GM23338 (cell line): ENCODE measurements at places on chromosomes 2 and 18. TPM values are rescaled to one million over a fixed set of nuclear protein-coding genes. Genes with fewer than 3 reads are reported as not detected.

SLC9A4 gene
- not detected in 2 replicates for polyA plus RNA-seq

PRPF40A gene
- 194 and 254 TPM in 2 replicates for polyA plus RNA-seq

LRRC30 gene
- not detected in 2 replicates for polyA plus RNA-seq

RUFY4 gene
- polyA plus RNA-seq = 0.27 and 0.89 TPM in 2 replicates

KRTCAP3 gene
- polyA plus RNA-seq = 51.2 and 52.4 TPM in 2 replicates

ACTR1B gene
- 27.2 and 27.4 TPM in 2 replicates for polyA plus RNA-seq

EHBP1 gene
- 19.1 and 27.2 TPM in 2 replicates for polyA plus RNA-seq

DES gene
- 1.0 and 1.3 TPM in 2 replicates for polyA plus RNA-seq

SAG gene
- polyA plus RNA-seq = not detected in 2 replicates
